ENCODE measurements at places on chromosomes 11 and 22.

- no peak for DNase-seq
These were observed 28.8 kb upstream of the ETS1 start for GRCh38 chr11:128616161-128616560.

- no peak for DNase-seq
These were observed 42.1 kb upstream of the CRTAM start for GRCh38 chr11:122796128-122796717.

DNA sequence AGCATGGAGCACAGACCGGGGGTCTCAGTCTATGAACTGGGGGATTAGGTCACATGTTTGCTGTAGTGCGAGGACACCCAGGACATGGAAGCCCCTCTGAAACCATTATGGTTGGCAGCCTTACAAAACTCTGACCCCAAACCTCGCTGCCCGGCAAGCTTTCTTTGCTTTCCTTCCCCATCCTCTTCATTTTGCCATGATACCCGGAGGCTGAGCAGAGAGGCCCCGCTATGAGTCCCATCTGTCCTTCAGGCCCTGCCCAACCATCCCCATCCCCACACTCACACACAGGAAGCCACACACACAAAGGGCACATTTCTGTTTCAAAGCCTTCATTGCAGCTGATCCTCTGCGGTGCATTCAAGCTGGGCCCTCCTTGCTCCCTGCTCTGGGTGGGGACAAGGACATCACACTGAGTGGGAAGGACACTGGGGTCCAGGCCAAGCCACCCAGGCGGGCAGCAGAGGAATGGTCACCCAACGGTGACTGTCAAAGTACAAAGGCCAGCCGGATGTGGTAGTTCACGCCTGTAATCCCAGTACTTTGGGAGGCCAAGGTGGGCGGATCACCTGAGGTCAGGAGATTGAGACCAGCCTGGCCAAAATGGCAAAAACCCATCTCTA lies 176.5 kb downstream of the CTTN start:
- DNase-seq: no peak

DNA sequence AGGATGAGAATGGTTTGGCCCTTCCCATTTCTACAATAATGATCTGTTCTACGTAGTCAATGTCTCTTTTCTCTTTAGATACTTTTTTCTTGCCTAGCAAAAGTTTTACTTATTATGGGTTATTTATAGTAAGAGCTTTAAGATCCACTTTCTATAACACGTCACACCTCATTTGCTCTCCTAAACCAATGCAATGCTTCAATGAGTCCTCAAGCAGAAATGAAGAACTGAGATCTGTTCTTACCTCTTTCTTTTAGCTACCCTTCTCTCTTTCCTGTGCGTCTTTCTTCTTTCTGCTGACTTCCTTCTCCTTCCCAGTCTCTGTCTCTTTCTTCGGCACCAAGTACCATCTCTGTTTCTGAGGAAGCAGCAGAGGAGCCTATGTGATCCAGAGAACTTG lies 61.8 kb downstream of the SNX19 start:
- DNase-seq: no peak

DNA sequence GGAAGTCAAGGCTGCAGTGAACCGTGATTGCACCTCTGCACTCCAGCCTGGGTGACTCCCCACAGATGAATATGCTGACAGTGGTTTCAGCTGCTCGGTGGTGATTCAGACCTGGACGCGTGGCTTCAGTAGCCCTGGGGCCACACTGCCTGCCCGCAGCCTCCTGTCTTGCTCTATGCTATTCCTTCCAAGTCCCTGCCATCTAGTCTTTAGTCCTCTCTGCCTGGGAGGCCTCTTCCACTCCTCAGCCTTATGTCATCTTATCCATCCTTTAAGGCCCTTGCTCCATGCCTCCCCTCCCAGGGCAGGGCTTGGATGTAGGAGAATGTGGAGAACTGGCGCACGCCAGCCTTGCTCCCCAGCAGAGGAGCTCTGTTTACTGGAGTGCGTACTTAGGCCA lies 23.0 kb downstream of the YDJC start:
- DNase-seq: no peak

GRCh38 chr11:101668236-101668635 lies 84.4 kb upstream of the TRPC6 start:
- DNase-seq: no peak

- DNase-seq: no peak
These were observed 168.4 kb downstream of the SBF2 start for GRCh38 chr11:10125522-10126133.

- DNase-seq: no peak
These were observed 15.6 kb upstream of the C11orf24 start for GRCh38 chr11:68287419-68287818.

- no peak for DNase-seq
These were observed 9.9 kb upstream of the PARVB start for GRCh38 chr22:44014241-44014640.

DNA sequence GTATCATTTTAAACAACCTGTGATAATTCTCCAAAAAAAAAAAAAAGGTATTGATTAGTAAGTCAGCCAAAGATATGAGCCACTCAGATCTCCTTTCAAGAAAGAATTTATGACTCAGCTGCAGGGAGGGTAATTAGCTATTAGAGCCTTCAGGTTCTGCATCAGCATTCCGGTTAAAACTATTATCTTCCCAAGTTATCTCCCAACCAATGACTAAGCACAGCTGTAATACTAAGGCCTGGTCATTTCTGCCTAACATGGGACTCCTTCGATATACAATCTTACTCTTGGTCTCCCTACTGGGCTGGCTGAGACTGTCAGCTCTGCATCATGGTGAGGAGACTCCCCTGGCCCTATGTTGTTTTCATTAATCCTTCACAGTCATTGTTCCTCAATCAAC lies 60.4 kb downstream of the SBF2 start:
- no peak for DNase-seq

- DNase-seq: no peak
These were observed 212 bp downstream of the HRAS start for GRCh38 chr11:535210-535518.

DNA sequence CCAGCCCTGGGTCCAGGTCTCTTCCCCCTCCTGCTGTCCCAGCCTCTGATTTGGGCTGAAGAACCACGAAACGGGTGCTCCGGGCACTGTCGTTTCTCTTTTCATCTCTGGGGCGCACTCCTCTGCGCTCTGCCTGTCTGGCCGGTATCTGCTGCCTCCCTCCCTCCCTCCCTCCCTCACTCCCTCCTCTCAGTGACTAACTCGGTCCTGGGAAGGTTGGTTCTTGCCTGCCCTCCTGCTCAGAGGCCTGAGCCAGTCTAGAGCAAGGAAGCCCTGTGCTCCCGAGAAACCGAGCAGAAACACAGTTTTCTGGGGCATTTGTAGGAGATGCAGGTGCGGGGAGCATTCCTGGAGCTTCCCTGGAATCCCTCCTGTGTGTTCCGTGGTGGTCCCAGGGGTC lies 1235.2 kb downstream of the BRD1 start:
- DNase-seq: no peak

DNA sequence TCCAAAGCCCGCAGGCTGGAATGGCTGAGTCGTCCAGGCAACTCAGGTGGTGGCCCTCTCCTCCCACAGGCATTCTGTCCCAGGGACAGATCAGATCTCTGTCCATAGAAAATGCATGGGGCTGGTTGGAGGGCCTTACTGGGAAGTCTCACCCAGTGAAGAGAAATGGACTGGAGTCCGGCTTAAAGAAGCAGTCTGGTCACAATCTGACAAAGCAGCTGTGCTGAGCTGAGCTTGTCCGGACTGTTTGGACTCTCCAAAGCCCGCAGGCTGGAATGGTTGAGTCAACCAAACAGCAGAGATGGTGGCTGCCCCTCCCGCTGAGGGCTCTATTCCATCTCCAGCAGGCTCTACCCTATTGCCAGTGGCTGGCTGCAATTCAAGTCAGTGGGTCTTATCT lies 14.4 kb upstream of the DEPDC7 start:
- DNase-seq: no peak

DNA sequence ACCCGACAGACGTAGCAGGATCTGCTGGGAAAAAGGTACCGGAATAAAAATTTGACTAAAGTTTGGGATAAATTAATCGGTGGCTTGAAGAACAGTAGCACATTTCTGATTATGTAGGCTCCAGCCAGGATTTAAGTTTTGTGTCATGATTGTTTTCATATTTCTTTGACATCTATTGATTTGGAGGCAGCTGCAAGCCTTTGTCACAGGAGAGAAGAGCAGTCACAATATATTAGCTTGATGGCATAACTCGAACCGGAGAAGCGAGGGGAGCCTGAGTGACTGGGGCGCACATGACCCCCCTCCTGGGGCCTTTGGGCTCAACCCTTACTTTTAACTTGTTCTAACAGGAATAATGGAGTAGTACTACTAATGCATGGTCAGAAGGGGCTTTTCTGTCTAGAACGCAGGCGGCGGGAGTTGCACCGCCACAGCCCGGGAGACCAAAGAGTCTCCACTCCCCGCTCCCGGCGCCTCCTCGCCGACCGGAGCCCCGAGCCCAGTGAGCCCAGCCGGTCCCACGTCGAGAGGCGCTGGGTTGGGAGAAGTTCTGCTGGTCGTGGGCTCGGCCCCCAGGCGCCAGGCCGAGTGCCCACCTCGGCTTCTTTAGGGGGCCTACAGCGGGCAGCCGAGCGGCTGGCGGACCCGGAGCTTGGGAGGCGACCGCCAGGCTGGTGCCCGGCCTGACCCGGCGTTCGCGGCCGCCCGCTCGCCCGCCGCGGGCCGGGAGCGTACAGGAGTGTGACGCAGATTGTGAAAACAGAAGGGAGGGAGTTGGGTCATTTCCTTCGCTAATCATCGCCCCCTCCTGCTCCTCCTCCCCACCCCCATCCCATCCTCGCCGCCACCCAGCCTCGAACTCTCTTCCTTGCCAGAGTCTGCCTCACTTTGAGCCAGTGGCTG lies 15.7 kb upstream of the PAX6 start:
- no peak for DNase-seq

DNA sequence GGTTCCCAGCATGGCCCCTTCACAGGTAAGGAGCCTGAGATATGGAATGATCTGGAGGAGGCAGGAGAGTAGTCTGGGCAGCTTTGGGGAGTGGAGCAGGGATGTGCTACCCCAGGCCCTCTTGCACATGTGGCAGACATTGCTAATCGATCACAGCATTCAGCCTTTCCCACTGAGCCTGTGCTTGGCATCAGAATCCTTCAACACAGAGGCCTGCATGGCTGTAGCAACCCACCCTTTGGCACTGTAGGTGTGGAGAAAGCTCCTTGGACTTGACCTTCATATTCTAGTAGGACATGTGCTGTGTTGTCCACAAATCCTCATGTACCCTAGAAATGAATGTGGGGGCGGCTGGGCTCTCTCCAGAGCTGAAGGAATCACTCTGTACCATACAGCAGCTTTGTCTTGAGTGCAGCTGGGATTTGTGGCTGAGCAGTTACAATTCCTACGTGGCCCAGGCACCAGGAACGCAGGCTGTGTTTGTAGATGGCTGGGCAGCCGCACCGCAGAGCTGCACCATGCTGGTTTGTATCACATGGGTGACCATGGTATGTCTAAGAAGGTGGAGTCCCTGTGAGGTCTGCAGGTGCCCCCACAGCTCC lies 21.8 kb upstream of the PPP6R3 start:
- no peak for DNase-seq

- no peak for DNase-seq
These were observed 9.4 kb upstream of the CASP12 start for GRCh38 chr11:104907521-104908185.

- peak; percentile 53 for DNase-seq
These were observed 53.8 kb downstream of the ST14 start for GRCh38 chr11:130213143-130213978.

GRCh38 chr11:36280531-36280930 lies 8.7 kb downstream of the COMMD9 start:
- DNase-seq: no peak

- DNase-seq: no peak
These were observed 58.8 kb downstream of the GRK3 start for GRCh38 chr22:25623310-25623734.

DNA sequence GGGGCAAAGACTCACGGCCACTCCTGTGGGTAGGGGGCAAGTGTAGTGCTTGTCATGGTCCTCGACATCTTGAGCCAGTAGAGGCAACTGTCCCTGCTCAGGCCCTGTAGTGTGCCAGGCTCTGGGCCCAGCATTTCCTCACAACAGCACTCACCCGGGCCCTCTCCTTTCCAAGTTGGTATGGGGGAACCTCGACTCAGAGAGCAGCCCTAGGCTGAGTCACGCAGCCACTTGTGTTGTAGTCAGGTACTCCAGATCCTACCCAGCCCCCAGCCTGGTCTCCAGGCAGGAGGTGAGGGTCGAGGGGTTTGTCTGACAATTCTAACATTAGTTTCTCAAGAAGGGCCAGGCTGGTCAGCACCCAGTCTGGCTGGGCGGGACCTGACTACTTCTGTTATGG lies 4.1 kb downstream of the RELT start:
- DNase-seq: no peak

GRCh38 chr11:118434553-118435289 lies 1.6 kb upstream of the KMT2A start:
- DNase-seq: no peak

GRCh38 chr22:23622634-23623033 lies 9.5 kb downstream of the DRICH1 start:
- no peak for DNase-seq

All from COLO829 (cell line).